Fibroblast of skin of right biceps (primary cell): ENCODE measurements at places on chromosomes 16 and 17.
A peak's percentile ranks its signal among the peaks of the same experiment; 100 is the strongest.

- DNase-seq: peak; percentile 54
Observed at GRCh38 chr16:66569827-66570405, 3.7 kb downstream of the CMTM1 start.

GRCh38 chr16:31016018-31016417 is 5.6 kb upstream of the STX1B start:
- DNase-seq: peak; percentile 7

DNA sequence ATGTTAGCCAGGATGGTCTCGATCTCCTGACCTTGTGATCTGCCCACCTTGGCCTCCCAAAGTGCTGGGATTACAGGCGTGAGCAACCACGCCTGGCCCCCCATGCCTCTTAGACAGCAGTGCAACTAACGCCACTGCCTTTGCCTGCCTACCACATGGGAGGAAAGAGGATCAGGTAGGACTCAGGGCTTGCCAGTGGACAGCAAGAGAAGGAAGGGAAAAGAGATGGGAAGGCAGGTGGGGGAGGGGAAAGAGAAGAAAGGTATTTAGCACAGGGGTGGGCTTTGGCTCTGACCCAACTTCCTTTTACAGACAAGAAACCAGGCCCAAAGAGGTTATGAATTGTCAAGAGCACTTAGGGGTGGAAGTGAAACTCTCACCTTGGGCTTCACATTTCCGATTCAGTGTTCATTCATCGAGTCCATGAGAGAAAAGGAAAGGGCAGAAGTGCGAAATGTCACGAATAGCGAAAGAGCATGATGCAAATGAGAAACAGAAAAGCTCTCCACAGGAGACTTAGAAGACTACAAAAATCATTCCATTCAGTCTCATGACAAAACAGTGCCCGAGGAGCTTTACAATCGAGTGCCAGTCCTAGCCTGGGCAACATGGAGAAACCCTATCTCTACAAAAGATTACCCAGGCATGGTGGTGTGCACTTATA is 36.4 kb downstream of the CDK5R1 start:
- DNase-seq: no peak

GRCh38 chr17:66431910-66432309 is 129.5 kb downstream of the PRKCA start:
- DNase-seq: peak; percentile 88

DNA sequence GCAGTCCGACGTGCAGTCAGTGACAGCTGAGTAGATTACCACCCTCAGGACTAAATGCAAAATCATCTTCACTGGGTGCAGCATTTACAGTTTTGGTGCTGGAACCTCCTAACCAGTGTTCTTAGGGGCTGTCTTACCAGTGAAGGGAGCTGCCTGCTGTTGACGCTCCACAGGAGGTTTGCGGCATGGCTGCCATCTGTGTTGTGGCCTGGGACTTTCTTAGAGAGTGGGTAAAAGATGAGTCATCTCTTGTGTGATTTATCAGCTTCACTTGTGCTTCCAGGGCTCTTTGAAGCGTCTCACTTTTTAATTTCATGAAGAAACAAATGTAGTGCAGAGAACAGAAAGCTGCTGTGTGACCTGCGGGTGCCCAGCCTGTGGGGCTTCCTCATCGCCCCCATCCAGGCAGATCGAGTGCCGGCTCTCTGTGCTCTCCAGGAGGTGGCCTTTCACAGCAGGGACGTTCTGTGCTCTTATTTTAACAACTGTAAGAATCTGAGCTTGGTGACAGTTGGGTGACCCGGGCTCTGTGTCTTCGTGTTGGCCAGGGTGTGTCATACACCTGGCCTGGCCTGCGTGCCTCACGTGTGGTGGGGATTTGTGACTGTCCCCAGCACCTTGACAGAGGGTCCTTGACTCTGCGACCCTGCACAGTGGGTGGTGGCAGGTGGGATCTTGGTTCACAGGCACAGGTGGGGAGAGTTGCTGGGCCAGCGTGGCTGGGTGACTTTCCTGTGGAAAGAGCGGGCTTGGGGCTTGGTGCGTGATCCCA is 24.3 kb upstream of the ZNF750 start:
- peak; percentile 83 for DNase-seq
